ENCODE measurements at places on chromosomes 16 and 17. TPM values are rescaled to one million over a fixed set of nuclear protein-coding genes. Genes with fewer than 3 reads are reported as not detected.

The UQCRC2 gene
- 272 TPM for polyA plus RNA-seq

The ASGR1 gene
- polyA plus RNA-seq, result 11.9 TPM

The PLD6 gene
- 3.9 TPM for polyA plus RNA-seq

The BCL6B gene
- 29.2 TPM for polyA plus RNA-seq

DNA sequence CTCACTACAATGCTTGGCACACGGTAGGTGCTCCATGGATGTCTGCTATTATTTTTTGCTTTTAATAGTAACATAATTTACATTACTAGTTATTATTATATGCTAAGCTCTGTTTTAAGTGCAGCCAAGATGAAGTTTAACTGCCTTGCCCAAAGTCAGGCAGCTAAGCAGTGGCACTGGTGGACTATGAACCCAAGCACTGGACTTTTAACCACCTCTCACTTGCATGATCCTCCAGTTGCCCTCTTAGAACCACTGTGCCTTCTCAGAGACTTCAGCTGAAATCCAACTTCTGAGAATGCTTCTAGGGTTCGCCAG lies 1.5 kb upstream of the ZNF207 start:
- no peak for DNase-seq

GRCh38 chr17:44804302-44805089 lies 25.6 kb downstream of the GJC1 start:
- no peak for DNase-seq

- no peak for DNase-seq
Observed at GRCh38 chr17:72021417-72022041, 99.3 kb upstream of the SOX9 start.

DNA sequence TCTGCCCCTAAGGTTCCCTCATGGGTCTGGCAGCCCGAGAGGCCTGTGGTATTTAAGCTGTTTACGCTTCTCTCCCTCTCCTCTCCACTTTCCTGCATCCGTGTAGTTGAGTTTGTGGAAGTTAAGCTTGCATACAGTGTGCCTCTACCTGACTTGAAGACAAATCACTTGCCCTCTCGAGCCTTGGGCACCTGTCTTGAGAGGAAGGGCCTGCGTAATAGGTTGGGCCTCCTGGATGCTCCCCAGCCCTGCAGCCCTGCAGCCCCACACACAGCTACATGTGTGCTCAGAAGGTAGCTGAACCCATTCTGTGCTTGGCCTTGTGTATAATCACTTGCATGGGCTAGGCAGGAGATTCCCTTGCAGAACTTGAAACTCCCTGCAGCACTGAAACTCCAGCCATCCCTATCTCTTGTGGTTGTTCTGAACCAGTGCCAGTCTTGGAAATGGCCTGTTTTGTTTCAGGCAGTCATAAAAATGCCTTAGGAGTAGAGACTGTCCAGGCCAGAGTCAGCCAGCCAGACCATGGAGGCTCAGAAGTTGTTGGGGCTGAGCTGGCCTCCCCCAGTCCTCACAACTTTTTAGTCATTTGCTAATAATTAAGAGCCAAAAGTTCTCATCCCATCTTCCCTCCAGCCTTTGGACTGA lies 134.6 kb downstream of the CLEC16A start:
- DNase-seq, result no peak

DNA sequence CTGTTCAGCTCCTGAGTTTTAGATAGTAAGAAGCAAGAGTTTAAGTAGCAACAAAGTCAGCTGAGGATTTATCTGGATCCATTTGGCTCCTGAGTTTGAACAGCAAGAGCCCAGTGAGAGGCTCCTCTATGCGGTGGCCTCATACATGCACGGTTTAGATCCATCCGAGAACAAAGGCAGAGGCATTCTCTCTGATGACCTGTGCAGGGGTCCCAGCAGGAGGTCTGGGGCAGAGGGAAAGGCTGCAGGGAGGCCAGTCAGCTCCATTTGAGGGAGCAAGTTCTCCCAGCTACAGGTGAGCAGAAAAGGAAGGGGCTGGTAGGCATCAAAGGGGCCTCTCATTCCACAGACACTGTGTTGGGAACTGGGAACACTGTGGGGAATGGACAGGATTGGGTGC lies 16.5 kb downstream of the PITPNM3 start:
- no peak for DNase-seq
